GM18507 (cell line): ENCODE measurements at places on chromosomes 4 and X.

- no peak for DNase-seq
Measured at GRCh38 chr4:178083968-178084367, 641.7 kb upstream of the AGA start.

- no peak for DNase-seq
Measured at GRCh38 chrX:87160435-87161010, 357.1 kb upstream of the KLHL4 start.

- DNase-seq, result no peak
Measured at GRCh38 chr4:54218736-54219135, 10.4 kb upstream of the PDGFRA start.

DNA sequence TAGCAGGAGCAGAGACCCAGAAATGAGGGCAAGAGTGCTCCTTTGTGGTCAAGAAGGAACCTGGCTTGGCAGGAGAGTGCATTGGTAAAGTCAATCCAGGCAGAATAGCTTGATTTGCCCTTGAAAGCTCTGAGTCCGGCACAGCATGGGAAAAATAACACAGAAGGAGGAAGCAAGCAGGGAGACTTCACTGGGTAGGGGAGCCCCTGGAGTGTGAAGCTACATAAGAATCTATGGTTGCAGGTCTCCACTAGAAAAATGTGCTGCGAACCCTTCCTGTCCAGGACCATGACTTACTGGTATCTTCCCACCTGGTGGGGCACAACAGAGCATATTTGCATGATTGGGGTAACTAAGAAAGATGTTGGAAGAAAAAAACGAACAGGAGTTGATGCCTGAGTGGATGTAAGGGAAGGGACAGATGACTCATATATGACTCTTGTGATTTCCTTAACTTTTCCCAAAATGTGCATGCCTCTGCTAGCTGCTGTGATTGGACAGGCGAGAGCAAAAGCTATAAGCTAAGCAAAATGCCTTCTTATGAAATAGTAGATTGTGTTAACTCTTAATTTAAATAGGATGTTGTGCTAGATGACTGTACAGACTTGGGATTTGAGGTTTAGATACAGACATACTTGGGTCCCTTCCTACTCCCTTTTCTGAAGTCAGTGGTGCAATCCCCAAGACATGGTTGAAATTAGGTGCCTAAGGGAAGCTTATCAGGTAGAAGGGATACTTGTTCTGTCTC, 3.3 kb downstream of the IL13RA1 start:
- DNase-seq, result no peak
